ENCODE measurements at places on chromosomes 16 and 17.

DNA sequence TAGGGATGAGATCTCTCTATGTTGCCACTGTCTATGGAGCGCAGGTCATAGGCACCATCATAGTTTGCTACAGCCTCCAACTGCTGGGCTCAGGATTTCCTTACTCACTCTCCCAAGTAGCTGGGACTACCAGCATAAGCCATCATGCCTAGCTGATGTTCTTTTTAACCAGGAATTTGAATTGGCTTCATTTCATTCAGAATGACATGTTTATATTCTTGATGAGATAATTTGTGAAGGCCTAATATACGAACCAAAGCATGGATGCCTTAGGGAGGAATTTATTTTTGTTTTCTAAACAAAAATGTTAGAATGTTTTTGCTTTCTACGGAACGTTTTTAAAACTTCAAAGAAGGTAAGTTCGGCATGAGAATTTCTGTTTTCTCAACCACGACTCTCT lies 71.6 kb downstream of the HS3ST3B1 start:
- DNase-seq, result no peak

DNA sequence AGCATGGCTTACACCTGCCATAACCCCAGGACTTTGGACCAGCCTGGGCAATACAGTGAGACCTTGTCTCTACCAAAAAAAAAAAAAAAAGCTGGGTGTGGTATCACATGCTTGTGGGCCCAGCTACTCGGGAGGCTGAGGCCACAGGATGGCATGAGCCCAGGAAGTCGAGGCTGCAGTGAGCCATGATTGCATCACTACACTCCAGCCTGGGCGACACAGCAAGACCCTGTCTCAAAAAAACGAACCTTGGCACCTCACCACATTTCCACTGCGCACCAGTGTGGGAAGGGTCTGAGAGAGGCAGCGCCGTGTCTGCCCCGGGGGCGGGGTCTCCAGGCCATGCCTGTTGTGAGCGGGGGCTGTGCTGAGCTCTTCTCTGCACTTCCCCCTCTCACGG lies 6.3 kb downstream of the ACSF3 start:
- DNase-seq, result no peak

- no peak for DNase-seq
These were observed 46.9 kb upstream of the ITGA2B start for GRCh38 chr17:44436336-44436735.

DNA sequence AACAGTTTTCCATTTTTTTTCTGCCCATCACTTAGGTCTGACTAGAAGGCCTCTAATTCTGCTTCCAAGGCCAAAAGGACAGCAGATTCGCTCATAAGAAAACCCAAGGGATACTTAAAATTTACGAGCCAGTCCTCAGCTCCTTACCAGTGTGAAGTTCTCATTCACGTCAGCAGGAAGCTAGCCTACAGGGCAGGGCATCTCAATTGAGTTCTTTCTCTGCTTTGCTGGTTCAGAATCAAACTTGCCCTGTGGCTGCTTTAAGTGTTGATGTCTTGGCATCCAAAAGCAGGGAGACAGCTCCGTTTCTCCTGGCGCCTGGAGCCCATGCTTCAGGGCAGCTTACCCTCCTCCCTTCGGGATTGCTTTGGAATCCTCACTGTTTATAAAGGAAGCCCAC lies 136.0 kb downstream of the ANKFN1 start:
- DNase-seq, result no peak

DNA sequence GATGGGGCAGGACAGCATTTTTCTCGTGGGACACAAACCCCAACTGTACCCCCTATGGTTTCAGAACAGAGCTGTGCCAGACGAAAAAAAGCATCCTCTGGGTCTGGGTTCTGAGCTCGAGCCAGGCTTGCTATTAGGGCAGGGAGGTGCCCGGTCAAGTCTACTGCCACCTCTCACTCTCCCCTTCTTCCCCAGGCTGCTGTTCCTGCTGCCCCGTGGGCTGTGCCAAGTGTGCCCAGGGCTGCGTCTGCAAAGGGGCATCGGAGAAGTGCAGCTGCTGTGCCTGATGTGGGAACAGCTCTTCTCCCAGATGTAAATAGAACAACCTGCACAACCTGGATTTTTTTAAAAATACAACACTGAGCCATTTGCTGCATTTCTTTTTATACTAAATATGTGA lies 1.1 kb downstream of the MT1E start:
- DNase-seq, result no peak

DNA sequence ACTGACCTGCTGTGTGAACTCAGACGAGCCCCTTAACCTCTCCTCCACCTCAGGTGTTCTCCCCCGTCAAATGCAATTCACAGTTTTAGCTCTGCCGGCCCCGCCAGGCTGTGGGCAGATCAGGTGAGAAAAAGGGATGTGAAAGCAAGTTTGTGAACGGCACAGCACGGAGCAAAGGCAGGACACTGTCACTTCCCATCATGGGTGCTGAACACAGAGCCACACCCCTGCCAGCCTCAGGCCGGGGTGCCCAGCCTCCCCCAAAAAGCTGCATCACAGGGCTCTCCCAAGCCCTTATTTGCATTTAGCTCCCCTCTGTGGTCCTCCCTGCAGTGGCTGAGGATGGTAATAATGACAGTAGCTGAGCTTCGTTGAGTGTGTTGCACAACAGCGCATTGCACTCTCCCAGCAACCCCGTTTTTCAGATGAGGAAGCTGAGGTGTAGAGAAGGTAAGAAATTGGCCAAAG lies 88.8 kb upstream of the TNRC6C start:
- DNase-seq, result no peak

GRCh38 chr17:27756467-27757371 lies 43.6 kb downstream of the NOS2 start:
- DNase-seq, result peak; percentile 77

All from T47D (cell line).